CD14-positive monocyte (primary cell): ENCODE measurements at places on chromosomes 3 and 15.
A peak's percentile ranks its signal among the peaks of the same experiment; 100 is the strongest.

GRCh38 chr3:186870421-186871201 lies 28.1 kb downstream of the ADIPOQ start:
- no peak for DNase-seq

GRCh38 chr3:188421836-188422540 lies 268.0 kb downstream of the LPP start:
- DNase-seq, result peak; percentile 91

GRCh38 chr3:193662757-193663322 lies 69.8 kb downstream of the OPA1 start:
- DNase-seq, result no peak

DNA sequence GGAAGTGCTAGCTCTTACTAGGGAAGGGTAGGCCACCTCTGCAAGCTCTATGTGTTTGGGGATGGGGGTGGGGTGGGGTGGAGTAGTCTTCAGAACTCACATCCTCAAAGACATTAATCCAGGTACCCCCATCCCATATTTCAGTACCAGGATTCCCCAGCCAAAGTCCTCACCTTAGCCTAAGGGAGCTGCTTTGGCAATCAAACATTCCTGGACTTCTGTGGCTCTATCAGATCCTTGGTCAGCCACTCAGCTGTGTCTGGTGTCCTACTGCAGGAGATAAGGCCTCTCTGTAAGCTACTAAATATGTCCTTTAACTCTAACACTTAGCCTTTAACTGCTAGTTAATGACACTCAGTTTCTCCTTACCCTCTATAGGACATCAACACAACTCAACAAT lies 26.9 kb downstream of the FAM240A start:
- DNase-seq, result no peak

- DNase-seq, result no peak
Observed at GRCh38 chr3:188053710-188054380, 100.1 kb upstream of the LPP start.
